ENCODE measurements at places on chromosomes 7 and 10.

- no peak for DNase-seq
Measured at GRCh38 chr10:119060107-119060506, 20.5 kb downstream of the EIF3A start.

- DNase-seq, result no peak
Measured at GRCh38 chr10:113341138-113341537, 211.7 kb upstream of the HABP2 start.

DNA sequence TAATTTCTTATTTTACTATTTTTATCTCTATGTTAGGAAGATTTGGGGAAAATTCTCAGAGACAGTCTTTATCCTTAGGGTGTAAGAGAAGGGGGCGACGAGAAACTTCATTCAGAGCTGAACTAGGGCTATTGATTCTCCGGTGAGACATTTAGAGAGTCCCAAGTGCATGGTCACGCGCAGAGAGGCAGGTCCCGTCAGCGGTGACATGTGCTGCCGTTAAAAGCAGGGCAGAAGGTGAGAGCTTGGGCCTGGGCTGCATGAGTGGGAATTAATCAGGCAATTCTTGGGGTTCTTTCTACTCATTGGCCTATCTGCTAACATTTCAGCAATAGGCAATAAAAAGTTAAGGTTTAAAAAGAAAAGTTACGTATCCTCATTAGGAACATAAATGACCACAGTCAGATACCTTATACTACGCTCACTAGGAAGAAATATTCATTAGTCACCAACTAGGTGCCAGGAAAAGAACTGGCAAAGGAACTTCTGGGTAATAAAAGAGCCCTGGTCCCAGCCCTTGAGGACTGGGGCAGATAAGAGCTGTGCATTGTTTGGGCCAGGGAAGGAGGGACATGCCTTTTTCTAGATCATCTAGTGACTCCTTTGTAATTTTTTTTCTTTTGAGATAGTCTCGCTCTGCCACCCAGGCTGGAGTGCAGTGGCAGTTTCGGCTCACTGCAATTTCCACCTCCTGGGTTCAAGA, 21.2 kb downstream of the PRKCQ start:
- DNase-seq, result no peak

GRCh38 chr7:14047709-14048399, 58.4 kb upstream of the ETV1 start:
- DNase-seq, result no peak

GRCh38 chr10:13559124-13559700, 27.6 kb upstream of the PRPF18 start:
- no peak for DNase-seq

- no peak for DNase-seq
Measured at GRCh38 chr7:45176091-45176490, 18.5 kb downstream of the RAMP3 start.

DNA sequence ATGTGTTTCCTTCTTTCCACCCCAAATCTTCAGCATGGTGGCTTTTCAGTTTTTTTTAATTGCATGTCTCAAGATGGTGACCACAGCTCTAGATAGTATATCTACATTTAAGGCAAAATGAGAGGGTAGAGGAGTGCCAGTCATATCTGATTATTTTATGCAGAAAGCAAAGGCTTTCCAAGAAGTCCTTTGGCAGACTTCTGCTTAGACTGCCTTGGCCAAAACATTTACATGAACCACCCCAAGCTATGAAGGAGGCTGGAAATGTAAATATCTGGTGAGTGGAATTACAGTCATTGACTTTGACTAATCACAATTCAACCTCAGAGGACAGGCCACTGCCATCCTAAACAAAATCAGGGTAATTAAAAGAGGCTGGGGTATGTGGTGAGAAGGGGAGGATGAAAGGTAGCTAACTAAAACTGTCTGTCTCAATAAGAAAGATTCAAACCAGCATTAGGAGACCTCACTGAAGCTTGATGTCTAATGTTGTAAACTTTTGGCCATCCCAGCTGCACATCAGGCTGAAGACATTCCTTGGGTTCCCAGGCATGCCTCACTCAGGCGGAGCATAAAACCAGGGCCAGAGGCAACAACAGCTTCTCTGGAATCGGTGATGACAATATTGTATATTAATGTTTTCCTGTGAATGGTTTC, 53.4 kb downstream of the PPP1R3C start:
- DNase-seq, result no peak

GRCh38 chr7:98420966-98421612, 20.2 kb upstream of the BAIAP2L1 start:
- peak; percentile 26 for DNase-seq

Measured in activated T-helper 1 cell treated with anti-CD3 and anti-CD28 coated beads, Interleukin-2, amount 50 U/mL, for 16 hours (primary cell).